ENCODE measurements at places on chromosomes 13 and 19.
A peak's percentile ranks its signal among the peaks of the same experiment; 100 is the strongest.

- no peak for DNase-seq
Observed at GRCh38 chr19:2888731-2889224, 11.9 kb upstream of the ZNF57 start.

- DNase-seq = no peak
Observed at GRCh38 chr19:18202778-18203407, 949 bp downstream of the RAB3A start.

DNA sequence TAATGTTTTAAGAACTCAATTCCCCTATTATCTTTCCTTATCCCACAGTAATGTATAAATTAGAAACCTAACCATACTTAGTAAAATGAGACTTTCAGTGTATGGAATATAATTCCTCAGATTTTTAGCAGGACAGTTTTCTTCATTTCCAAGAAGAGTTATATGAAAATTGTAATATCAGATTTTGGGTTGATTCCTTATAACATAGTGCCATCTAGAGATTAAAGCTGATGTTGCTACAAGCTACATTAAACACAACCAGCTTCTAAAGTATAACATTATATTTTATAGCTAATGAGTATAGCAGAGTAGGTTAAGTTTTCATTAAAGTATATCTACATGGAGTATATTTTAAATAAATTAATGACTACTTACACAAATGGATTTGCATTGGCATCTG is 99.7 kb upstream of the MIR17HG start:
- DNase-seq = peak; percentile 9

DNA sequence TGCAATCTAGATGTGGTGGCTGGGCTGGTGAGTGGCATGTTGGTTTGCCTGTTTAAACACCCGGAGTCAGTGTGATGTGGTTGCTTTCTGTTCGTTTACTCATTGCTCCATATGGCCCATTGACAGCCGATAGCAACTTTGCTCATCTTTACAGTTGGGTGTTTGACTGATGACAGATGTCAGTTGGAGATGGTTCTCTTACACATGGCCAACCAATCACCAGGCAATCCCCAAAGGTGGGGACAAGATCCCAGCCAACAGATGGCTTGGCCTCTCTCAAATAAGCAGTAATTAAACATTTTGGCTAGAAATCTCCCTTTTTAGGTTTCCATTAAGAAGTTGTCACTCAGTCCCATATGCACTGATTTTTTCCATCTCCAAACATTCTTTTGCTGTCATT is 497.1 kb upstream of the ARGLU1 start:
- DNase-seq = no peak

GRCh38 chr19:42075364-42075615 is 676 bp upstream of the ZNF574 start:
- DNase-seq = no peak

DNA sequence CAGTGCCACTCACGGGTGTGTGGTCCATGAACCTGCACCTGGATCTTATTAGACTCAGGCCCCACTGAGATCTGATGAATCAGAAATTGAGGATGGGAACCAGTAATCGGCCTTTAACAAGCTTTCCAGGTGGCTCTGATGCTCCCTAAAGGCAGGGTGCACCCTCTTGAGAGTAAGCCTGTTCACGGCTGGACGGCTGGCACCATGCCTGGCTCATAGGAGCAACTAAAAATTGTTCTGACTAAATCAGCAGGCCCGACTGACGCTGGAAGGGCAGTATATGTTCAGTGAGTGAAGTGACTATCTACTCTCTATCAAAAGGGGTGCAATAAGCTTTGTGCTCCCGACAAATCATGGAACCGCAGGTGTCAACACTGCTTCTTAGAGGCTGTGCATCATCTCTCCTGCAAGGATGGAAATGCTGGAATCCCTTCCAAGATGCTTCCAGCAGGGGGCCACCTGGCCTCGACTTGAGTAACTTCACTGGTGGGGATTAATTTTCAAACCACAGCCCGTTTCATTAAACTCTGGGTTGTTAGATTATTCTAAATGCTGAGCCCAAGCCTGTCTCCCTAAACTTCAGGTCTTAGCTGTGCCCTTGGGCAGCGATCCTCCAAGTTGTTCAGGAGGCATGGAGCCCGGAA is 28.4 kb downstream of the TMTC4 start:
- DNase-seq = no peak

DNA sequence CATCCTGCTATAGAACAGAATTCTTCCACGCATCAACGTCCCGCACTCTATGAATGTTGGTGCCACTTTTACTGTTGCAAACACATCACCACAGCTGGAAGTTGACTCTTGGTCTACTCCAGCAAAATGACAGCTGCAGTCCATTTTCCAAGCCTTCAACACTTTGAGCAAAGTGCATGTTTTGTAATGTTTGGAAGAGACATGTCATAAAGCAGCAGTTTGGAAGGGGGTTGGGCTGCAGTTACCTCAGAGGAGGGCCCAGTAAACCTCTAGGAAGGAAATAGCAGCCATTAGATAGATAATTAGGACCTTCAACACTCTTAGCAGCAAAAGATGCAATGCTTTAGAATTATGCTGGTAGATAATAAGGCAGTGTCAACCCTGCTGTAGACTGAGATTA is 323.6 kb downstream of the TDRD3 start:
- no peak for DNase-seq

DNA sequence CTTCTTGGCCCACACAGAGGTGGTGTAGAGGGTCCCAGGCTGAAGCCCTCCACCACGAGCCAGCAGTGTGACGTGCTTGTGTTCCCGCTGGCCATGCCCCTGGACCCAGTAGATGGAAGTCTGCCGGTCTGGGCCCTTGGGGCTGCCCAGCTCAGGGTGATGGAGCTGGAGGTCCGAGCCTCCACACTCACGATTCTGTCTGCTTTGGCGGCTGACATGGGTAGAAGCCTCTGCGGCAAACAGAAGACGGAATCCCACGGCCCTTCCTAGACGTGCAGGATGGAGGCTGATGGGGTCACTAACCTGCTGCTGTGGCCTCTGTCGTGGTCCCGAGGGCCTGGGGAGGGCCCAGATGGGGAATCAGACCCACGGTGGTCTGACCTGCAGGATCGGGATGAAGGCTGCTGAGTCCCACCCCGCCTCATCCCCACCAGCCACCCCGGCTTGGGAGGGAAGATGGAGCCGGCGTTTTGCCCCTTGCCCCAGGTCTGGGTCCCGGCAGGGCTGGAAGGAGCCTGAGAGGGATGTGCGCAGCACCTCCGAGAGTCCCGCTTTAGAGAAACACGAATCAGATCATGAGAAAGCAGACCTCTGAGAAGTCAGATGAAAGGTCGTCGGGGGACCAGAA is 4.4 kb downstream of the TMEM86B start:
- no peak for DNase-seq

GRCh38 chr13:44401577-44401976 is 28.0 kb downstream of the SERP2 start:
- no peak for DNase-seq

DNA sequence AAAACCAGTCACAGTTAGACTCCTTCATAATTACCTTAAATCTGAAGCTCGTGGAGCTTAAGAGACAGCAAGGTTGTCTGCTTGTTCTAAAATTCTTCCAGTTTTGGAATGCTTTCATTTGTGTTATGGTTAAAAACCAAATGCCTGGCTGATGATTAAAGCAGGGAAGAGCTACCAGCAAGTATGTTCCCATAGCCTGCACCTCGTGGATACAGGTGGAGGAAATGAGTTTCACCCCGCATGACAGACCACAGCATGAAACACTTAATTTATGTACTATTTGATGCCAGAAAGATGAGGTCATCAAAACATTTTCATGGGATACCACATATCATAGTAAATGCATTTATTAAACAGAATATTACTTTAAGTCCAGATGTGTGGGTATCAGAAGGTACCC is 416 bp upstream of the DOCK9 start:
- DNase-seq = no peak

DNA sequence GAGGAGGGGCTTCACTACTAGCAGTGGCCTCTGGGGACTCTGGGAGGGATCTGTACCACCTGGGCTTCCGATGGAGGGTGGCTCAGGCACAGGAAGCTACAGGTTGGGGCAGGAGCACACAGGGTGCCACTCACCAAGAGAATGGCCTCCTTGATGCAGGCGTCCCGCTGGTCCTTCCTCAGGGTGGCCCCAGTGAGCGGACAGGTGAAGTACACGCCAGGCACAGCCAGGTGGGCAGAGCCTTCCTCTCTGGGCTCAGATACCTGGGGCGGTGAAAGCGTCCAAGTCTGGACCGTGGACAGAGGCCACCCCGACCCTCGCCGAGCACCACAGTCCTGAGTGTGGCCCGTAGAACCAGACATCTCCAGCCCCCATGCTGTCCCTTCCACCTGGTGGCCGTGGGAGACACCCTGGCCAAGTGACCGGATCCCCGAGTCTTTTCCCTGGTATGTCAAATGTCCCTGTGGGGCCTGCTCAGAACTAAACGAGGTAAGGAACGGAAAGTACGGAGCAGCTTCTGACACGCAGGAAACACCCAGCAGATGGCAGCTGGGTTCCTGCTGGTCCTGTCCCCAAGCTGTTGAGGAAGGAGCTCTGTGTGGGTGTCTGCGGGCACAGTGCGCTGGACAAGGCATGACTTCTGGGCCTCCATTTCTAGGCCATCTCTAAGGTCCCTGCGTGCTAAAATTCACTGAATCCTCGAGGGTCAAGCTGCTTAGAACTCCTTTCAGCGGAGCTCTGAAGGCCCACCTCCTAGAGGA is 5.2 kb downstream of the UBXN6 start:
- no peak for DNase-seq

DNA sequence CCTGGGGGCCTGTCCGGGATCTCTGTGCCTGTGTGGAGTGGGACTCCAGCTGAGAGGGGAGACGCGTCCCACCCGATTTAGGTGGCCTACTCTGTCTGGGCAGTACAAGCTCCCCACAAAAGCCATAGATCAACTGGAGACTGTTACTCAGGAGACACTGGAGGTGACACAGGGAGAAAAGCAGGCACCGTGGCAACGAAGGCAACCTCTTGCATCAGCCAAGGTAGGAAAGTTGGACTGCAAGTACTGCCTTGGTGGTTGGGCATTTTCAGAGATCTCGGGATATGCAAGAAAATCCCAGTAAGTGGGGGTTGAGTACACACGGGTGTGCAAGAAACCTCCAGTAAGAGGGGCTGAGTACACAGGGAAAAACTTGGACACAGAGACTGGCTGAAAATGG is 1060.0 kb upstream of the MIR17HG start:
- no peak for DNase-seq

GRCh38 chr13:106405731-106406130 is 129.7 kb downstream of the EFNB2 start:
- DNase-seq = no peak

DNA sequence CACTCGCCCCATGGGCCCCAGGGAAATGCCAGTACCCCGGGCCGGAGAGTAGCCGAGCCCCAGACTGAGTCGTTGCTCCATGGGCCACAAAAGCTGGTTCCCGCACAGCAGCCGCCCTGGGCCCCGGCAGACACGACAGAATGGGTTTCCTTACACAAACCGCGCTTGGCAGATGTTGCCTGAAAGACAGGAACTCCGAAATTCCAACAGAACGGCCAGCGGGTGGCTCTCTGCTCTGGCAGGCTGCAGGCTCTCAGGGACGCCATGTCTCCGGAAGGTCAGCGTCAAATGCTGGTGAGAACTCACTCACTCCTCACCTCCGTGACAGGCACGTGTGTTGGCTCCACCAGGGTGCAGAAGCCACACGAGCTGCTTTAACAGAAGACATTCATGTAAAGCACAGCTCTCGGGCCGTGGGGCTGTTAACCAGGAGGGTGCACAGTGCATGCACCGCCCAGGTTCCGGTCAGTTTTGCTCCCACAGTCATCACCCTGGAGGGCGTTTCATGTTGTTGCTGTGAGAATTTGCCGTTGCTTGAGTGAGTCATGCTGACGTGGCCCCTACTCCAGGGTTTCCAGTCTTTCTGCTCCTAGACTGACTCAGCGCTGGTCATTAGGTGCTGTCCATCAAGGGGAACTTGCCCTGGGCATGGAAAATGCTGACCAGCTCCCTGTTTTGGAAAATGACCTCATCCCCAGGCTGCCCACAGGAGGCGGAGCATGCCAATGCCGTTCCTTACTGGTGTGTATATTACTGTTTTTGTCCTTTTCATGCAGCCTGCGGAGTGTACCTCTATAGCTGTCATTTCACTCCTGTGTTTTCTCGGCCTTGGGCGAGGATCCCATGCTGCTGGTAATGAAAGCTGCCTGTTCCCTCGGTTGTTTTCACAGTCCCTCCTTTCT is 44.8 kb downstream of the ANKRD10 start:
- peak; percentile 43 for DNase-seq

DNA sequence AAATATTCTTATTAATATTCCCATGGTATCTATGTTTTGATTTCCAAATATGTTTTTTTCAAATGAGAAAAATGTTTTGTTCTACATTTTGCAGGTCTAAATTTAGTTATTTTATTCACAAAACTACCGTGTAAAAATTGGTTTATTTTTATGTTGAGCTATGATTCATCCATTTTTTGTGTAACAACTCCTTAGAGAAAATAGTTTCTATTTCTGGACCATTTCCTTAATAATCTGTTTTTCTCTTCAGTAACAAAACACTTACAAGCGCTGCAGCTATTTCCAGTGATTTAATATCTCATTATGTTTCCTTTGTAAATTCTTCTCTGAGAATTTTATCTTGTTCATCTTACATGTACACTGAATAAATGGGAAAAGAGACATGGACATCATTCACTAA is 550.7 kb upstream of the SLITRK5 start:
- no peak for DNase-seq

DNA sequence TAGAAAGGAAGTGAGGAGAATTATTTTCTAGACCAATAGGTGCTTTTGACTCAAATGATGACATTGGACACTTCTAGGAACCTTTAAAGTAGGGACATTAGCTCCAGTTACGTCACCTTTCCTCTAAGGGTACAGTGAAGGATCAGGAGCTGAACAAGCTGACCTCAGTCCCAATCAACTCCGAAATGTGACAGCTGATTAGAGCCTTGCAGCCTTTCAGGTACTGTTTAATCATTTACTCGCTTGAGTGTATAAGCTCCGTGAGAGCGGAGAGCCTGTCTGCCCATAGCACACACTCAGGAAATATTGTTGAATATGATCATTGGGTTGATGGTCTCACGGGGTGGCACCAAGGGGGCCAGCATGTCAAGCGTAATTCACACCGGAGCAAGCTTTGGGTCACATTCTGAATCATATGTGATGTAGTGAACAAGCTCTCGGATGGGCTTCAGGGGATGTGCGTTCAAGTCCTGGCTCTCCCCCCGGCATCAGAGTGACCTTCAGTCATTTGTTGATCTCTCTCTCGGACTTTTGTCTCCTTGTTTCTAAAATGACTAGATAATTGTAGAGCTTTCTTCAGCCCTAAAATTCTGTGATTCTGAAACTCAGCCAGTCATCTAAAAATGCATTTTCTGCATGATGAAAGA is 141.9 kb downstream of the ZIC5 start:
- no peak for DNase-seq

- DNase-seq = no peak
Observed at GRCh38 chr19:6774821-6775707, 2.6 kb downstream of the VAV1 start.

DNA sequence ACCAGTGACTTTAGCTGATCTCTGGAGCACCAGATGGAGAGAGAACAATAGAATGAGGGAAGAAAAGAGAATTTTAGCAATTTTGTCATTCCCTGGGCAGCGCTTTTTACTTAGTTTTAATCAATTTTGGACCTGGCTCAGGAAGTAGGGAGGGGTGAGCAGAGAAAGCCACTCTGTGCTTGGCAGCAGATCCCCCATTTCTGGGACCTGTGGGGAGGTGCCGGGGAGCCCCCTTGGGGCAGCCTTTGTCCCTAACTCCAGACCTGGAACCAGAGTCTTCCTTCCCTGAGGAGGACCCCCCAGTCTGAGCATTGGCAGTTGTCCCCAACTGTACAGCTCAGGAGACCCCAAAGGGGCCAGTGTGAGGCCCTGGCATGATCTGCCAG is 10.5 kb downstream of the LYL1 start:
- no peak for DNase-seq

- no peak for DNase-seq
Observed at GRCh38 chr19:19214159-19214490, 2.4 kb downstream of the NCAN start.

- DNase-seq = no peak
Observed at GRCh38 chr19:19654441-19654840, 9.0 kb downstream of the ATP13A1 start.

All from forelimb muscle (tissue), 1 donor.